ENCODE measurements at places on chromosomes 4 and X.

- no peak for DNase-seq
Measured at GRCh38 chr4:4852591-4853362, 6.7 kb upstream of the MSX1 start.

DNA sequence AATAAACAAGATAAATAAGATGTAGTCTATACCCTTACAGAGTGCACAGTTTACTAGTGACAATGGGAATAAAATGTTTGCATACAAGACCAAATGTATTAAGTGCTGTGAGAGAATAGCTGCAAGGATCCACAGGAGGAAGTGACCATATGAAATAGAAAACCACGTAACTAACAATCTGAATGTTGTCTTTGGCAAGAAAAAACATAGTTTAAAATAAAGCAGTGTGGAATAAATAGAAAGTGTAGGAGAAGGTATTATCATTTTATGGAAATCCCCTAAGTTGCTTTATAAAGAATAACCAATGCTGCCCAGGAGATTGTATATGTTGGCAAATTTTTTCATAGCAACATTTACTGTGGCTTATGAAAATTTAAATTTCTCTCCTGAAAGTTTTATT is 116.1 kb downstream of the PCDH7 start:
- DNase-seq = no peak

DNA sequence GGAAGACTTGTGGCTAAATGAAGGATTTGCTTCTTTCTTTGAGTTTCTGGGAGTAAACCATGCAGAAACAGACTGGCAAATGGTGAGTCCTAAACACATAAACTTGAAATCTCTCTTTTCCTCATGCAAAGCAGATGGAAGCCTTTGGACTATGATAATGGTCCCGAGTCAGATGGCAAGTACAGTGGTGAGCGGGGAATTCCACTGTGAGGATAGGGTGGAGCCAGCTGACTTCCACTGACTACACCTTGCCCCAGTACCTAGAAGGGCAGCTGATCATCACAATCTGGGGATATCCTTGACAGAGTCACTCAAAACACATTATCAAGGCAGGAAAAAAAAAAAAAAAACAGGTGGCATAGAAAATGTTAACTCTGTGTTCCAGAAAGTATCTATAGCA is 34.3 kb downstream of the ENPEP start:
- no peak for DNase-seq

GRCh38 chr4:39043861-39044363 is 11.7 kb upstream of the TMEM156 start:
- no peak for DNase-seq

GRCh38 chrX:8980756-8981155 is 53.2 kb downstream of the FAM9B start:
- DNase-seq = no peak

- no peak for DNase-seq
Measured at GRCh38 chrX:292900-293897, 12.0 kb downstream of the PLCXD1 start.

- no peak for DNase-seq
Measured at GRCh38 chr4:48683784-48684666, 96.1 kb downstream of the FRYL start.

- DNase-seq = no peak
Measured at GRCh38 chr4:45472490-45472889, 651.4 kb downstream of the GABRG1 start.

GRCh38 chr4:3315566-3315965 is 22.7 kb downstream of the RGS12 start:
- DNase-seq = no peak

- no peak for DNase-seq
Measured at GRCh38 chr4:20724915-20725314, 24.7 kb downstream of the PACRGL start.

GRCh38 chrX:111040377-111041017 is 55.5 kb upstream of the PAK3 start:
- no peak for DNase-seq

GRCh38 chrX:66634272-66634671 is 4.6 kb downstream of the EDA2R start:
- DNase-seq = no peak

DNA sequence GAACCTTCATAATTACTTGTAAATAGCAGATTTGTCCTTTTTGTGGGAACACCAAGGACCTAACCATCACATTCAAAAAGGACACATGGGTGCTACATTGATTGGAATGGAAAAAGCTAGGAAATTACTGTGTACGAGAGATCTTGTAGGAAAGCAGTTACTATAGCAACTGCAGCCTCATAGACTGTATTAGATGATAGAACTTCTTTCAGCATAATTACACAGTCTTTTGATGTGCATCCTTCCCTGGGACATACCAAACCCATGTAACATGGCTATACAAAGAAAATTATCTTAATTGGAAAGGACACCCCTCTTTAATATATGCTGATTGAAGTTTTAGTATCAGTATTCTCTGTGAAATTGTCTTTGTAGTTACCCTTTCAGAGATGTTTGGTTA is 130.7 kb upstream of the CTSO start:
- no peak for DNase-seq

DNA sequence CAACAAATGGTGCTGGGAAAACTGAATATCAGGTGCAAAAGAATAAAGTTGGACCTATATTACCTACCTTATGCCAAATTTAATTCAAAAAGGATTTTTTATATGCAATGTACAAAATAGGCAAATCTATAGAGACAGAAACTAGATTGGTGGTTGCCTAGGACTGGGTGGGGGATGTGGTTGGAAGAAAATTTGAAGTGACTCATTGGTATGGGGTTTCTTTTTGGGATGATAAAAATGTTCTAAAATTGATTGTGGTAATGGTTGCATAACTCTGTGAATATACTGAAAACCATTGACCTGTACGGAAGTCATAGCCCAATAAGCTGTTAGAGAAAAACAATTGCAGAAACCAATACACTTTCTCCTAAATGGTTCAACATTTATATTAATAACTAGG is 72.1 kb downstream of the COL4A5 start:
- DNase-seq = no peak

GRCh38 chr4:31538877-31539276 is 818.7 kb downstream of the PCDH7 start:
- DNase-seq = no peak

DNA sequence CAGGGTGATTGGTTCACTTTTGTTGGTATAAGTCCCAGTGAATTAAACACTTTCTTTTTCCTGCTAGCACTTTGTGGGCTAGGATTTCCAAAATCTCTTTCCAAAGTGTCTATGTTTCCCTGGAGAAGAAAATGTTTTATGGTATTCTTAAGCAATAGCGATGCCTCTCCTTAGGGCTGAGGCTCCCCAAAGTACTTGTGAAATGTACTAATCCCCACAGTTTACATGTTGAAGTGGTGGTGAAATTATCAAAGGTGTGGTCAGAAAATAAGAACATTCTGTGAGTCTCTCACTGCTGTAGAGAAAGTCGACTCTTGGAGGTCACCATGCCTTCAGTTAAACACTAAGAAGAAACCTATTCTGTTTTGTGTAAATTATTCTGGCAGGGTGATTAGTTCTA is 51.5 kb upstream of the AMELX start:
- DNase-seq = no peak

DNA sequence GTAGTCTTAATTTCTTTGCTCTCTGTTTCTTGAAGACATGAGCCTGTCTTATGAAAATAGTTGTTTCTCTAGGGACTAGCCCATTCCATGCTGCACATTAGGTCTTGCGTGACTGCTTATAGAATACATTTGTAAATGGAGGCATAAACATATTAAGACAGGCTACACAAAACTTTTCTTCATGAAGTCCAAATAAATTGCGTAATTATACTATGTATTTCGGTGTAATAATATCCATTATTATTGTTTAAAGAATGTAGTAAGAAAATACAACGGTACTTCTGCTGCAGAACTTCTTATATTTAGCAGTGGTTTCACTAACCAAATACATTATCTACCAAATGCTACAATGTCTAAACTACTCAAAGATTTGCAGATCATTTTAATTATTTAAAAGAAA is 8.5 kb upstream of the NAA11 start:
- no peak for DNase-seq

DNA sequence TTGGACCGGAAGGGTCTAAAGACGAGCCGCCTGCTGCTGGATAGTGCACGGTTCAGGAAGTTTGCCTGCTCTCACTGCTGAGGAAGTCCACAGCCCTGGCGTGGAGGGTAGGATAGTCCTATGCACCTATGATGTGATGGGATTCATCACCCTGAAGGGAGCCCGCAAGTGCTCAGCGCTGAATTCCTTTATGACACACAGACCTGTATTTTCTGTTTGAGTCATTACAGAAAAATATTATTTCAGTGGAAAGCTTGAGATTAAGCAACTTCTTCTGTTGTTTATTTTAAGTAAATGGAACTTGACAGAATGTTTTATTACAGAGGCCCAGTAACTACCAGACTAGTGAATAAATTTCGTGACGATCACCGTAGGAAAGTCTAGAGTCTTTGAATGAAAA is 123.2 kb downstream of the TRIML1 start:
- no peak for DNase-seq

- DNase-seq = no peak
Measured at GRCh38 chrX:124362072-124362471, 15.7 kb downstream of the SH2D1A start.

DNA sequence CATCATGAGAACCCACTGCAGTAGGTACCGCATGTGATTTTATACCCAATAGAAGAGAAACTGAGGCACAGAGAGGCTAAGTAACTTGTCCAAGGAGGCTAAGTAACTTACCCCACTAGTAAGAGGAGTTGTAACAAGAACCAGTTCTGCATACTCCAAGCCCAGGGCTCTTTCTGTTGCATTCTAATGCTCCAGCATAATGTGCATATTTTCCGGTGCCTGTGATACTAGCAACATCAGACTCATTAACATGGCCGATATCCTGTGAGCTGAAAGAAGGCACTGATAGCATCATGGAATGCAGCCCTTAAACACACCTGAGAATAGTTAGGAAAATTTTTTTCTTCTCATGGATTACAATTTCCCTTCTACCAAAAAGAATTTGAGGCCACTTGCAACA is 39.7 kb upstream of the KLF3 start:
- no peak for DNase-seq

GRCh38 chrX:17441965-17442364 is 67.0 kb downstream of the NHS start:
- DNase-seq = no peak

DNA sequence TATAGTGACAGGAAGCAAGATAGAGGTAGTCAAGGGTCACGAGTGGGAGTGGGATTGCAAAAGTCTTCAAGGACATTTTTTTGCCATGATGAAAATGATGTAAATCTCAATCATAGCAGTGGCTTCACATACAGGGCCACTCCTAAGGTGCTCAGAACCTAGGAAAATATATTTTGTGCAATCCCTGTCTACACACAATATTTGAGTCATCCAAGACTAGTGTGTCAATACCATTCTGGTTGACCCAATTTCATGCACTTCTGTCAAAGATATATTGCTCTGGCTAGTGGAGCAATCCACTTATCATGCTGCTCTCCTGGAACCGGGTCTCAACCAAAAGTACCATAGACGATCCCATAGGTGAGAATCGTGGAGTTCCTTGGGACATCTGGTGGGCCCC is 24.2 kb upstream of the XPNPEP2 start:
- no peak for DNase-seq

DNA sequence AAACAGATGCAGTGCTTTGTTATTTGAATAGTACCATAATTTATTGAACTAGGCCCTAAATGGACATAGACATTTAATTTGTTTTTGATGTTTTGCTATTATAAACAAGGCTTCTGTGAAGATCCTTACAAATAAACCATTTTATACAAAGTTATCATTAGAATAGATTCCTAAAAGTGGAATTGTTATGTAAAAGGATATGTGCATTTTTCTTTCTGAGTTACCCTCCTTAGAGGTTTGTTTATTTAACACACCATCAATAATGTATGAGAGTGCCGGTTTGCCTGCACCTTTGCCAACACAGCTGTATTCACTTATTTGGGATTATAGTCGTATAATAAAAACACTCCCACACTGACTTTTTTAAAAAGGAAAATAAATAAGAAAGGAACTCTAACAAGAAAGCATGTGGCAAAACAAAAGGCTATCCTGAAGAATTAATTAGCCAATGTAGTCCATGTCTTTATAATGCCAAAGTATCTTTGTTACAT is 84.8 kb downstream of the PAK3 start:
- no peak for DNase-seq

- no peak for DNase-seq
Measured at GRCh38 chr4:174794543-174795094, 34.4 kb downstream of the GLRA3 start.

DNA sequence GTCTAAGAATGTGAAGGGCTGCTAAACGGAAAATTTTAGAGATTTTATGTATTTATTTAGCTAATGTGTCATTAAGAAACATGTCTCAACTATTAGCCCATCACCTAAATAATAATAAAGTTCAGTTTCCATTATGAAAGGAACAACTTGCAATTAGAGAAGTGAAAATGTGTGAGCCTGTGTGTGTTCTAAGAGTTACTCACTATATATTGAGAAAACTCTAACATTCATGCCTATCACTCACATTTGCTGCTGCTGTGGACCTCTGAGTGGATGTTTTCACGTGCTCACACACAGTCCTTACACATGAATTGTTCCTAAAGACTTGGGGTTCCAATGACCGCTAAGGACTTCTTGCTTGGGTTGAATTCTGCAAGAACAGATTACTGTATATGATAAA is 364.0 kb downstream of the TMA16 start:
- DNase-seq = no peak

- no peak for DNase-seq
Measured at GRCh38 chr4:7299010-7299907, 106.9 kb downstream of the SORCS2 start.

DNA sequence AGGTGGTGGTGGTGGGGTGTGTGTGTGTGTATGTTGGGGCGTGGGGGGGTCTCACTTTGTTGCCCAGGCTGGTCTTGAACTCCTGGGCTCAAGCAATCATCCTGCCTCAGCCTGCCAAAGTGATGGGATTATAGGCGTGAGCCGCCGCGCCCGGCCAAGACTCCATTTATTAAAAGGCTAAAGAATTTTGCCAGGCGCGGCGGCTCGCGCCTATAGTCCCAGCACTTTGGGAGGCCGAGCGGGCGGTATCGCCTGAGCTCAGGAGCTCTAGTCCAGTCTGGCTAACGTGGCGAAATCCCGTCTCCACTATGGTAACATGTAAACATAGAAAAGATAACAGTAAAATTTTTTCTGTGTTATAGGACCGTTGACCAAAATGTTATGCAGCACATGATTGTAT is 3.7 kb upstream of the UBA1 start:
- DNase-seq = no peak

DNA sequence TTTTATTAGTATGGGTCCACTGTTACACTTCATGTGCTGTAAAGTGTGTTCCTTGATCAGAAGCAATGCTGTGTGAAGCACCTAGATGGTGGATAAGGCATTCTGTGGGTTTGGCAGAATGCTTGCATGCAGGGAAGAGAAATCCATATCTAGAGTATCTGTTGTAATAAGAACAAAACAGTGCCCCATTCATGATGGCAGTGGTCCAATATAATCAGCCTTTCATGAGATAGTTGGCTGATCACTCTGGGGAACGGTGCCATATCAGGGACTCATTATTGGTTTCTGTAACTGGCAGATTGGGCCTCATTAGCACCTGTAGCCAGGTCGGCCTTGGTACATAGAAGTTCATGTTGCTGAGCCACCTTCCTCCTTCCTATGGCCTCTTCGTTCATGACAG is 28.7 kb downstream of the STIM2 start:
- no peak for DNase-seq

All from D721Med (cell line).